ENCODE measurements at places on chromosomes 16 and 17.
A peak's percentile ranks its signal among the peaks of the same experiment; 100 is the strongest.

- DNase-seq: no peak
Measured at GRCh38 chr17:38637951-38638350, 32.2 kb upstream of the SRCIN1 start.

- no peak for DNase-seq
Measured at GRCh38 chr17:692116-692515, 22.5 kb downstream of the VPS53 start.

- peak; percentile 77 for DNase-seq
Measured at GRCh38 chr17:45282683-45283644, 21.1 kb upstream of the SPATA32 start.

- no peak for DNase-seq
Measured at GRCh38 chr16:69195369-69196029, 8.5 kb downstream of the SNTB2 start.

DNA sequence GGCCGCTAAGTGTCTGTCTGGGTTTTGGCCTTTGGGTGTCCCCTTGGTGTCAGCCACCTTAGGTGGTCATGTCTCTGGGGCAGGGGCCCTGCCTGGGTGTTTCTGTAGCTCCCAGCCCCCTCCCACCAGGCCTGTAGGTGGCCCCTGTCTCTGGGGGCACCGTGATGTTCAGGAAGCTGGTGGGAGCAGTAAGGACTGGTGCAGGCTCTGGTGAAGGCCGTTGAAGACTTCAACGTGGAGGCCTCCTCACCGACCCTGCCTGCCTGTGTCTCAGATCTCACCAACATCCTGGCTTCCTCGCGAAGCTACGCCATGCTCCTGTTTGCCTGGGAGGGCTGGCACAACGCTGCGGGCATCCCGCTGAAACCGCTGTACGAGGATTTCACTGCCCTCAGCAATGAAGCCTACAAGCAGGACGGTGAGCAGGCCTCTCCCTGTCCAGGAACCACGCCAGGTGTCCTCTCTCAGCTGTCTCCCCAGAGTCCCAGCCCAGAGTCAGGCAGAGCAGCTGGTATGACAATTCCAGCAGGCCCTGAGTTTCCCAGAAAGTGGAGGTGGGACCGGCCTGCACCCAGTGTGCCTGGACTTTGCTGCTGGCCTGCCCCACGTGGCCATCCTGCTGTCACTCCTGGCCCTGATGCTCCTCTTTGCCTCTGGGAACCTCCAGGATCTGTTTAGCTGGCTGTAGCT is 2.8 kb downstream of the ACE start:
- DNase-seq: no peak

DNA sequence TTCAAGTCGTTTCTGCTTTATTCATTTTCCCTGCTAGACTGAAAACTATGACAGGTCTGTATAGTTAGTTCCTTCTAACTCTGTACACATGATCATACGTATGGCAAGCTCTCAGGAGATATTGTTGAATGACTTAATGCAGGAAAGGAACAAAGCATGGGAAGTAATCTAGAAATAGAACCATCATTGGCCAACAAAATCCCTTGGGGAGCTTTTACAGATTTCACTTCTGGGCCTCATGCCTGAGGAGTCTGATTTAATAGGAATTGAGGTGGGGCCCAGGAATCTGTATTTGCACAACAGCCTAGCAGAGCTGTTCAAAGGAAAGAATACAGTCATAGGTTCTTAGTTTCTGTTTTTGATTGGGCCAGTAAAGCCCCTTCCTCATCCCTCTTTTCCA is 229.2 kb downstream of the MAP2K6 start:
- DNase-seq: no peak

- no peak for DNase-seq
Measured at GRCh38 chr16:51328733-51329132, 177.7 kb upstream of the SALL1 start.

- no peak for DNase-seq
Measured at GRCh38 chr16:67919622-67920221, 11.9 kb downstream of the CTRL start.

- DNase-seq: no peak
Measured at GRCh38 chr17:13953841-13954240, 115.5 kb upstream of the COX10 start.

- DNase-seq: no peak
Measured at GRCh38 chr16:47713225-47713595, 252.1 kb downstream of the PHKB start.

- no peak for DNase-seq
Measured at GRCh38 chr16:46748775-46749705, 896 bp upstream of the MYLK3 start.

DNA sequence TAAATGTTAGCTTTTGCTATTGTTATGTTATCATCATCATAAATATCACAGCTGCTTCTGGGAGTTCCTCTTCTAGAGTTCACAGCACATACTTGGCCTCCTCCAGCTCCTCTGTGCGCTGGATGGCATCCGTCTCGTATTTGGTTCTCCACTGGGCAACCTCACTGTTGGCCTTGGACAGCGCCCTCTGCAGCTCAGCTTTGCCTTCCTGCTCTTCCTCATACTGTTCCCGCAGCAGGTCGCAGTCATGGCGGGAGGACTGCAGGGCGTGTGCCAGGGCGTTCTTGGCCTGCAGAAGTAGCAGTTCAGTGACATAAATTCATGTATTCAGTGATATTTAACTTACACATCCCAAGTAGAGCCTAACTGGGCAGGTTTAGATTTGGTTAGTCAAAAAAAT is 23.4 kb downstream of the MYH8 start:
- no peak for DNase-seq

- no peak for DNase-seq
Measured at GRCh38 chr16:15950869-15951268, 1.5 kb downstream of the ABCC1 start.

DNA sequence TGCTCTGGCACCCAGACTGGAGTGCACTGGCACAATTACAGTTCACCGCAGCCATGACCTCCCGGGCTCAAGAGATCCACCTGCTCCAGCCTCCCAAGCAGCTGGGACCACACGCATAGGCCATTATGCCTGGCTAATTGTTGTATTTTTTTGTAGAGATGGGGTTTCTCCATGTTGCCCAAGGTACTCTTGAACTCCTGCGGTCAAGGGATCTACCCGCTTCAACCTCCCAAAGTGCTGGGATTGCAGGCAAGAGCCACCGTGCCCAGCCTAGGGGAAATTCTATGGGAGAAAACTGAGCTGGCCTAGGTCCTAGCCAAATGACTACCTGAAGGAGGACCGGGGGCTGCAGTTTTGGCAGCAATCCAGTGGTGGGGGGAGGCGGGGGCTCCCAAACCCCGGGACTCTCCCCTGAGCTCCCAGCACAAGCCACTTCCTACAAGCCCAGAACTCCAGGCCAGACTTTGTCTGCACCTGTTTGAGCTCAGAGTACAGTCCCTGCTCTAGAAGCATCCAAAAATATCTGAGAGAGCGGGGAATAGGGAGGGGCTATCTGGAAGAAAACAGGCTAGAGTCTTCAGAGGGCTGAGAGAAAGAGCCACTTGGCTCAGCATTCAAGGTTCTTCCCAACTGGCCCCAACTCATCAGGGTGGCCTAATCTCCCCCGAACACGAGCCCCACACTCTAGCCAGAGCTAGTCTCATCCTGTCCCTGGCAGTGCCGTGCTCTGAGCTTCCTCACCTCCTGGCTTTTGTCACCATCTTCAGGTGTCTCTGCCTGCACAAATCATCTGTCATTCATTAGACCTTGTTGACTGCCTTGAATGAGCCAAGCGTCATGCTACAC is 9.1 kb downstream of the SRL start:
- DNase-seq: peak; percentile 68

- DNase-seq: no peak
Measured at GRCh38 chr17:79451167-79451566, 159.7 kb downstream of the RBFOX3 start.

DNA sequence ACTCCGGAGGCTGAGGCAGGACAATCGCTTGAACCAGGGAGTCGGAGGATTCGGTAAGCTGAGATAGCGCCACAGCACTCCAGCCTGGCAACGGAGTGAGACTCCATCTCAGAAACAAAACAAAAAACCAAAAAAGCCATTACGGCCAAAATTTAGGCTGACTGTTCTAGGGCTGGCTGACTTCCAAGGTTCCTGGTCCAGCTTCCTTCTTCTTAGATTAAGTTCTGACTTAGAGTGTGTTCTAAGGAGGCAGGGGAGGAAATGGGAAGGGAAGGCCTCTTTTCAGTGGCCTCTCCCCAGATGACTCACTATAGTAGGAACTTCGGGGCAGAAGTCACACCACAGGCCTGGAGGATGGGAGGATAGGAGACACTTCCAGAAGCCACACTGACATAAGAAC is 27.7 kb upstream of the CLEC18B start:
- peak; percentile 57 for DNase-seq

DNA sequence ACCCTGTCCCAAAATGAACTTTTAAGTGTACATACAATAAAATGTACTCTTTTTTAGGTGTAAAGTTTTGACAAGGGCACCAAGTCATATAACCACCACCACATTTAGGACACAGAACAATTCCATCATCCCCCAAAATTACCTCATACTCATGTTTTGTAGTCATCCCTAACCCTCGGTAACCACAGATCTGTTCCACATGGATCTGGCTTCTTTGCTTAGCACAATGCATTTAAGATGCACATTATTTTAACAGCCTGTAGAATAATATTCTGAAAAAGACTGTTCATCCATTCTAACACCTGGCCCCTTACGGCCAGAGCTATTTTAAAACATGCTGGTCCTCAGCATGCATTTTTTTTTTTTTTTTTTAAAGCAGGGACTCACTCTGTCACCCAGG is 25.2 kb upstream of the CFAP20 start:
- DNase-seq: no peak

DNA sequence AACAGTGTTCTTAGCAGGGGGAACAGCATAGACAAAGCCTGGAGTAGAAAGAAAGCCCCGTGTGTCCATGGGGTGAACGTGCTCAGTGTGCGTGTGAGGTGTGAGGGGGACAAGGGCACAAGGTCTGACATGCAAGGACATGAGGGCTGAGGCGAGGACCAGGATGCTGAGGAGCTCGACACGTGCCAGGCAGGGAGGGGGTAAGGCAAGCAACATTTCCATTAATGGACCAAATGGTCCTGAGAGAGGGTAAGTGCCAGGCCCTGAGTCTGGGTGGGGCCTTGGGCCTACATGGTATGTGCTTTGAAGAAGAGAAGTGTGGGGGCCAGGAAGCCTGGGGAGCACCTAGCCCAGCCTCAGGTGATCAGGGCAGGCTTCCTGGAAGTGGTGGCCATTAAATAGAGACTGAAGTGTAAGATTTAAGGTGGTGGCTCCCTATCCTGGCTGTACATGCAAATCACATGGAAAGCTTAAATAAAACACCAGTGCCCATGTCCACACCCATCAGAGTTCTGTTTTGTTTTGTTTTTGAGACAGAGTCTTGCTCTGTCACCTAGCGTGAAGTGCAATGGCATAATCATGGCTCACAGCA is 29.3 kb downstream of the ADCY7 start:
- DNase-seq: no peak

GRCh38 chr17:773467-774312 is 8.4 kb downstream of the GLOD4 start:
- DNase-seq: no peak

DNA sequence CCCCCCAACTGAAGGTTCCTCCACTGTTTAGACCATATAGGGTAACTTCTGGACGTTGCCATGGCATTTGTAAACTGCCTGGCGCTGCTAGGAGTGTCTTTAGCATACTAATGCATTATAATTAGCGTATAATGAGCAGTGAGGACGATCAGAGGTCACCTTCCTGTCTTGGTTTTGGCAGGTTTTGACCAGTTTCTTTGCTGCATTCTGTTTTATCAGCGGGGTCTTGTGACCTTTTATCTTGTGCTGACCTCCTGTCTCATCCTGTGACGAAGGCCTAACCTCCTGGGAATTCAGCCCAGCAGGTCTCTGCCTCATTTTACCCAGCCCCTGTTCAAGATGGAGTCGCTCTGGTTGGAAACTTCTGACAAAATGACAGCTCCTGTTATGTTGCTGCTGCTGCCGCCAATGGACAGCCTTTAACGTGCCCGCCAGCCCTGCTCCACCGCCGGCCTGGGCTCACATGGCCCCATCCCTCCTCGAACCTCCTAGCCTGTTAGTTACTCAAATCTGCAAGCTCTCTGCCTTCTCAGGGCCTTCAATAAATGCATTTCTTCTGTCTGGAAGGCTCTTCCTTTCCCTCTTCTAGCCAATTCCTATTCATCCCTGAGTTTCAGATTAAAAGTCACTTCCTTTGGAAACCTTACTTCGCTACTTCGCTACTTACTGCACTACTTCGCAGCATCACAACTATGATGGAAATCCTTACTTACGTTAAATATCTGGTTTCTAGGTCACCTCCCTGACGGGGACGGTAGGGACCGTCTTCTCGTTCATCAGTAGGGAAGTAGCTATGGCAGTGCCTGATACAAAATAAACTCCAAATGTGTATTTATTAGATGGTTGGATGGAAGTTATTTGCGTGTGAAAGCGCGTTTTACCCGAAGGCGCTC is 640 bp upstream of the NAGLU start:
- DNase-seq: no peak

DNA sequence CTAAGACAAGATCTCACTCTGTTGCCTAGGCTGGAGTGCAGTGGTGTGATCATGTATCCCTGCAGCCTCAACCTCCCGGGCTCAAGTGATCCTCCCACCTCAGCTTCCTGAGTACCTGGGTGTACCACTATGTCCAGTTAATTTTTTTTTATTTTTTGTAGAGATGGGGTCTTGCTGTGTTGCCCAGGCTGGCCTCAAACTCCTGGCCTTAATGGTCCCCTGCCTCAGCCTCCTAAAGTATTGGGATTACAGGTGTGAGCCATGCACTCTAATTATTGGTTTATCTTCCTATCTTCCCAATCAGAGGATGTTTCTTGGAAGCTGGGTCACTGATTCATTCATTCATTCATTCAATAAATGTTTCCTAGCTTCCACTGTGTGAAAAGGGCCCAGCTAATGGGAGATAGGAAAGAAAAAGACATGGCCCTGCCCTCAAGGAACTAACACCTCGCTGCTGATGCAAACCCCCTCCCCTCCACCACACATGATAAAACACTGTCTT is 8.5 kb downstream of the ASPHD1 start:
- DNase-seq: no peak

DNA sequence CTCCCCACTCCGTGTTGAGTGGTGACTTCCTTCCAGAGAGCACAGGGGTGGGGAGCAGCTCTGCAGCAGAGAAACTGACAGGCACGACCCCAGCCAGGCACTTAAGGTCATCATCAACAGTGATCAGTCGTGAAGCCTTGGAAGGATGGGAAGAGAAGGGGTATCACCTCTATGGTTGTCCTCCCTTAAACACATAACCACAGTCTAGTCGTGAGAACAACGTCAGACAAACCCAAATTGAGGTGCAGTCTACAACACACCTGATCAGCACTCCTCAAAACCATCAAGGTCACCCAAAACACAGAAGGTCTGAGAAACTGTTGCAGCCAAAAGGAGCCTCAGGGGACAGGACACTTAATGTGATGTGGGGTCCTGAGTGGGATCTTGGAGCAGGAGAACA is 68.3 kb downstream of the MPRIP start:
- no peak for DNase-seq

DNA sequence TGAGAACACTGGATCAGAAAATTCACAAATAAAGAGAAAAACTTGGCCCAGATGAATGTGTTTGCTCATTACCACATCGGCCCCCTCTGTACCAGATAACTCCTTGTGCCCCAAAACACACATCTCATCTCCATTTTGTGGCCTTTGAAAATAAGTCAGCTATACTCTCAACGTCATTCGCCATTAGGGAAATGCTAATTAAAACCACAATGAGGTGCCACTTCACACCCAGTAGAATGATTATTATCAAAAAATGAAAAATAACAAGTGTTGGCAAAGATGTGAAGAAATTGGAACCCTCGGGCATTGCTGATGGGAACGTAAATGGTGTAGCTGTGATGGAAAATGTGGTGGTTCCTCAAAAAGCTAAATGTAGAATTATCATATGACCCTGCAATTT is 34.6 kb upstream of the AKTIP start:
- no peak for DNase-seq

Data from stomach (tissue), 19 donors.